ENCODE measurements at places on chromosomes 12 and 14.

GRCh38 chr12:76787689-76788088 lies 23.8 kb downstream of the ZDHHC17 start:
- no peak for DNase-seq

GRCh38 chr14:82488473-82488872 lies 954.8 kb upstream of the SEL1L start:
- no peak for DNase-seq

DNA sequence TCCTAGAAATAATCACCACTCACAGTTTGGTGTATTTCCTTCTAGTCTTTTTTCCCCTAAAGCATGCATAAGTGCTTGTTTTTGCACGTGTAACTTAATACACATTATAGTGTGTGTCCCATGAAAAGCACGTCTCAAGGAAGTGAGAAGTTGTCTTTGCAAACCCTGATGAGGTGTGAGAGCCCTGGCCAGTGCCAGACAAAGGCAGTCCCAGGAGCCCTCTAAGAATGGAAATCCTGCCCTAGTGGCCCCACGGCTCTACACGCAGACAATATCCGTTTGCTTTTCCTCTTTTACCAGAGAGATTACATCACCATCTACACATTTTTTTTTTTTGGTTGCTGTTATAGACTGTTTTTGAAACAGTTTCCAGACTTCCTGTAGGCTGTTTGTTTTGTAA lies 85.5 kb upstream of the FZD10 start:
- DNase-seq, result no peak

DNA sequence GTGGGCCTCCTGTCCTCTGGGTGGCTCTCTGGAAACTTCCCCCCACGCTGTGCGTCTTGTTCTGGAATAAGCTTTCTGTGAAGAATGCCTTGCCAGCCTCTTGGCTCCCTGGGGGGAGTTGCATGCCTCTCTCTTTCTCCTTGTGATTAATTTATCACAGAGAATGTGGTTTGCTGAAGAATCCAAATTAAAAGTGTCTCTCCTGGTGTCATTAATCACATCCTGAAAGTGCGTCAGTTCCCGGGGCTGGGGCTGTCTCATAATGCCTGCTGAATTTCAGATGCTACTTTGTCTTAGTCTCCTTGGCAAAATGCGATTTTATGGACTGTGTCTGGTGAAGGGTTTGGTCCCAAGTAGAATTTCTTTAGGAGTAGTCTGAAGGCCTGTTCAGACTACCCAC lies 787.7 kb upstream of the TMEM132C start:
- no peak for DNase-seq

- no peak for DNase-seq
These were observed 246.4 kb downstream of the CACNA1C start for GRCh38 chr12:2299206-2299605.

- no peak for DNase-seq
These were observed 240.0 kb upstream of the CPNE8 start for GRCh38 chr12:39145175-39145999.

- DNase-seq, result no peak
These were observed 14.2 kb downstream of the BLTP3B start for GRCh38 chr12:100128512-100128908.

GRCh38 chr12:31337952-31338351 lies 12.0 kb upstream of the SINHCAF start:
- DNase-seq, result no peak

DNA sequence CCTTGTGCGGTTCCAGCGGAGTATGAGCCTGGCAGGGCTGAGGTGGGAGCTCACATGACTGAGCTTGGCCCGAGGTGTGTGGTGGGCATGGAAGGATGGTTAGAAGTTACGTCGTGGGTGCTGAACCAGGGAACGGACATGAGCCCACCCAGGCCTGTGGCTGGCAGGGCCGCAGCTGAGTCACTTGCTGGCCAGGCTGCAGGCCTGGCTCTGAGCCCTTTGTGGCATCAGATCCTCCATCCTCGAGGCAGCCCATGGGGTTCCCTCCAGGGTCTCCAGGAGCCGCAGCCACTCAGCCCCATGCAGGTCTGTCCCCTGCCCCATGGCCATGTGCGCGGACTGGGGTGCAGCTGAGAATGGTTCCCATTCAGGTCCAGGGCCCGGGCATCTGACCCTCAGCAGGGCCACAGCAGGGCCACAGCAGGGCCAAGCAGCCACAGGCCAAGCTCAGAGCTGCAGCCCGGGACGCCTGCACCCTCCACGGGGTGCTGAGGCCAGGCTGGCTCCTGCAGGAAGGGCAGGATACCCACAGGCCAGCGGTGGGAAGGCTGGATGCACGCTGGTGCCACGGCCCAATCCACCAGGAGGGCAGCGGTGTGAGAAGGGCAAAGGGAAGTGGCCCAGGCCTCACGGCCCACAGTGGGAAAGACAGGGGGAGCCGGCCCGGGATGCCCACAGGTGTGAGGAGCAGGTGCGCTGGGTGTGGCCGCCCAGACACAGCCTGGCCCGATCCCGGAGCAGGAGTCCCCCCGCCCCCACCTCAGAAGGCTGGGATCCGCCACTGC lies 26.3 kb upstream of the ULK1 start:
- no peak for DNase-seq

DNA sequence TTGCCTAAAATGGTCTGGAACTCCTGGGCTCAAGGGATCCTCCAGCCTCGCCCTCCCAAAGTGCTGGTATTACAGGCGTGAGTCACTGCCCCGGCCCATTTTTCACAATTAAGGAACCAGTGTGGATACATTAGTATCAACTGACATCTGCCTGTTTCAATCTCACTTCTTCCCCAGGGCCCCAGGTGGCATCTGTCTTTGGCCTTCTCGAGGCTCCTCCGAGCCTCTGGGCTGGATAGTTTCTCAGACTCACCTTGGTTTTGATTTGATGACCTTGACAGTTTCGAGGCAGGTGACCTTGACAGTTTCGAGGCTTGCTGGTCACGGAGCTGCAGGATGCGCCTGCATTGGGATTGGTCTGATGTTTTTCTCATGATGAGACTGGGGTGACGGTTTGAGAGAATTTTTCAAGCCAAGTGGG lies 41.0 kb upstream of the NCOR2 start:
- no peak for DNase-seq

- DNase-seq, result no peak
These were observed 15.5 kb downstream of the BCL11B start for GRCh38 chr14:99256483-99256874.

- DNase-seq, result no peak
These were observed 4.7 kb downstream of the PSMC6 start for GRCh38 chr14:52711666-52712065.

DNA sequence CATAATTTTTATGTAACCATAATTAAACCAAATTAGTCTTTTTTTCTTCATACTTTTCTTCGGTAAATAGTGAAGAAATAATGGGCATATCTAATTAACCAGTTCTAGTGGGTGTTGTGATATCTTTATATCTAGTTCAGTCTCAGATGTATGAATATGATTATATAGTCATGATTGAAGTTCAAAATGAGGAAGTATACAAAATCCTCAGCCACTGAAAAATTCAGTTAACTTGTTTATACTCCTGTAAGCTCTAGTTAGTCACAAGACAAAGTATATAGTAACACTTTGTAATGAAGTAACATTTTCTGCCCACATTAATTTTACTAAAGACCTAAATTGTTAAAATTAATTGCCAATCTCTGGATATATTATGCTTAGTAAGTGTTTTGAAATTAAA lies 46.5 kb downstream of the CAND1 start:
- DNase-seq, result no peak

DNA sequence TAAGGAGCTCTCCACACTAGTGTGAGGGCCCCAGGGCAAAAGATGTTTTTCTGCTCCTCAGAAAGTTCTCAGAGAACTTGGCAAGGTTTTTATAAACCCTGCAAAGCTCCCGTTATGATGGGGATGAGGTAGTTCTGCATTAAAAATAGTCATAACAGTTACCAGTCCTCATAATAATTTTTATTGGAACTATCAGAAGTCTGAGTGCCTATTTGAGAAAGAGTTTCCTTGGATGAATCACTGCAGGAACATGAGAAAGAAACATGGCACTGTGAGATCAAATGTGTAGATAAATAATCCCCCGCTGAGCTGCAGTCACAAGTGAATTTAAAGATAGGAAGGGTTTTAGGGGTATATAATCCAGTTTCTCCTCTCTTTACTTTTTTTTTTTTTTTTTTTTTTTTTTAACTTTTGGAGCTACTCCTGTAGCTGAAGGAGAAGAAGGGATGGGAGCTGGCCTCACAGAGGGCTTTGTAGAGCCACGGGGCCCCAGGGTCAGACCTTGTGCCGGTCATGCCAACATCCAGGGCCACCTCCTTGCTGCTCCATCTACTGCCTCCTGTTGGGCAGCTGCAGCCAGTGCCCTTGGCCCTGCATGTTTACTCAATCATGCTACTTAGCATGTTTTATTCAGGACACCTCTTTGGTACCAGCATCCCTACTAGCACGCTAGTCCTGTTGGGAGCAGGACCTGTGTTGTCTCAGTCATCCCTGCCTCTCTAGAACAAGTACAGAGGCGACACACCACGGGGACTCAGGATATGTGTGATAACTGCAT lies 39.5 kb downstream of the EVL start:
- DNase-seq, result no peak

DNA sequence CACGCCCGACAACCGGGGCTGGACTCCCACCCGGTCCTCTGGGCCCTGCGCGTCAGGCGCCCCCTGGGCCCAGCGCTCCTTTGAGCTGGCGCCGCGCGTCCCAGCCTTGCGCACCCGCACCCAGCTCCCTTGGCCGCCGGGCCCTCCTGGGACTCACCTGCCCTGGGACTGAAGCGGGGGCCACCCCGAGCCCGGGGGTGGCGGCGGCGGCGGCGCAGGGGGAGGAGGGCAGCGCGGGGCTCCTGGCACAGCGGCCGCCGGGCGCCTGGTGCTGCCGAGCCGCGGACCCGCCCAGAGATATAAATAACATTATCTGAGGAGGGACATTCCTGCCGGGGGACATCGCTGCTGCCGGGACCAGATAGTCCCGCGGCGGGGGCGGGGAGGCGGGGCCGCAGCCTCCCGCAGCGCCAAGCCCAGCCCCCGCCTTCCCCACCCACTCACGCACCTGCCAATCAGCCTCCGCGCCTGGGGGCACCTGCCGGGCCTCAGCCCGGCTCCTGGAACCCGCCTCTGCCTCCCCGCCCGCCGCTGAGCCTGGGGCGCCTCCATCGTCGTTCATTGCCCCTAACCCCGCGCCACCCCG lies at the start of gene SPTB:
Gene SPTB (minus strand): TSS at position 273 of the 586 bp plus-strand sequence. CDS start 56,813 bp downstream, outside the sequence.
- DNase-seq, result peak; percentile 25

GRCh38 chr12:1936406-1937320 lies 18.2 kb upstream of the CACNA2D4 start:
- DNase-seq, result no peak

GRCh38 chr12:124849382-124849781 lies 14.3 kb downstream of the SCARB1 start:
- DNase-seq, result no peak

- no peak for DNase-seq
These were observed 26.2 kb downstream of the SUSD6 start for GRCh38 chr14:69637503-69638031.

DNA sequence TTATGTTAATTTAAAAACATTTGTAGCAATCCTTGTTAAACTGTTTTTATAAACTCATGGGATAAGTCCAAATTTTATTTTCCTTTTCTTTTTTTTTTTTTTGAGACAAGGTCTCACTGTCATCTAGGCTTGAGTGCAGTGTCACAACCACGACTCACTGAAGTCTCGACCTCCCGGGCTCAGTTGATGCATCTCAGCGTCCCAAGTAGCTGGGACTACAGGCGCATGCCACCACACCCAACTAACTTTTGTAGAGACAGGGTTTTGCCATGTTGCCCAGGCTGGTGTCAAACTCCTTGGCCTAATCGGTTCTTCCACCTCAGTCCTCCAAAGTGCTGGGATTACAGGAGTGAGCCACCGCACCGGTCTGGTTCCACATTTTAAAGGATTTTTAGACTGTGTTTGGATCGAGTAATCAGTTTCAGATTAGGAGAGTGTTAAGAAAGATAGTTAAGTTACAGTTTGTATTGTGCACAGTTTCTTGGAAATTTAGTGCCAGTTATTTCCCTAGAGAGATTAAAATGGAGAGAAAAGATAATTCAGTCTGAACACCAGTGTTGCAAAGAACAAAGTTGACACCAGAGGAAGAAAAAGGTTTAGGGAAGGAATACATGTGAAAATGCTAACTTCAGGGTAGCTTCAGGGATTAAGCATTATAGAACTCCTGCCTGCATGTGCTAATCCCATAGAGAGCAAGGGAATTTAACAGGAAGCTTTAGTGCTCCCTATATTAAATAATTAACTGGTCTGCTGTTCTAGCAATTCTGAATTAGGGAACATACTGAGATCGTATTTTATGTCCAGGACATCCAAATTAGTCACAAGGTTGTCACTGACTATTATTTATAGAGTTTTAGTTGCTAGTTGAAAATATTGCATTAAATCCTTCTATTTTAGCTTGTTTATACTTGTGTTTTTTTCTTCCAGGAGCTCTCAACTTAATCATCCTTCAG lies 10.1 kb downstream of the RAP1B start:
- DNase-seq, result no peak

DNA sequence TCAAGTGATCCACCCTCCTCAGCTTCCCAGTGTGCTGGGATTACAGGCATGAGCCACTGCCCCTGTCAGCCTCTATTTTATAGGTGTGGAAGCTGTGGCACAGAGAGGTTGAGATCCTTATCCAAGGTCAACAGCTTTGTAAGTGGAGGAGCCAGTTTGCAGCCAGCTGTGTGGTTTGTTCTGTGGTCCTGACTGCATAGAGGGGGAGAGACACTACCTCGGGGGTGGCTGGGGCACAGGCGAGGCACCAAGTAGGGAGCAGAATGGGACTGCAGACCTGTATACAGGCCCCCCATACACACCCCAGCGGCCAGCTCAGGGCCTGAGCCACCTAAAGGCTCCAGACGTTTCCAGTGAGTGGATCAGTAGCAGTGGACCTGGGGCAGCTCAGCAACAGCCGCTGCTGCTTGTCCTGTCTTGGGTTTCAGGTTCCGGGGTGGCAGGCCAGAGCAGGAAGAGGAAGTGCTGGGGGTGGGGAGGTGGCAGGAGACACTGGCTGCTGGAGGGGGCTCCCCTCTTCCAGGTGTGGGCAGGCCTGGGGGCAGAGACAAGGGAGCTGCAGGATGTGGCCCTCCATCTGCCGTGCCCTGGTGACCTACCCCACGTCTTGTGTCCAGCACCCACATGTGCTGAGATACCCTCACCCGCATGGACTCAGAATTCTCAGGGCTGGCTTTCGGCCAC lies 11.0 kb downstream of the ORAI1 start:
- DNase-seq, result peak; percentile 36

DNA sequence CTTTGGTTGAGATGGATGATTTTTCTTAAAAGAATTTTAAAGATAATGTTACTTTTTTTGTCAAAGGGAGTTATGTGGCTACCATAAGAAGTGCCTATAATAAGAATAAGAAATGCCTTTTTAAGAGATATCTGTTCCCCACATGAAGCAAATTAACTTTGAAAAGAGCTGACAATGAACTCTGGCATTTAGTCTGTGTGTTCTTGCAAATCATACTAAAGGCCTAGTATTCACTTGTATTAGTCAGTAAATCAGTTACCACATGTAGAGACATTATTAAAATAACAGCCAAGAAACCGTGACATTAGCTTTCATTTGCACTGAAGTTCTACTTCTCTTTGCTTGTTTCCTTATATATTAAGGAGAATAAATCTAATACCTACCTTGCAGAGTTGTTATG lies 296.3 kb downstream of the CCDC91 start:
- no peak for DNase-seq

- DNase-seq, result no peak
These were observed 10.6 kb downstream of the SIX4 start for GRCh38 chr14:60713513-60713912.

GRCh38 chr12:119082016-119082415 lies 96.7 kb upstream of the HSPB8 start:
- DNase-seq, result no peak

- DNase-seq, result no peak
These were observed 7.5 kb downstream of the EID3 start for GRCh38 chr12:104310751-104311633.

Data from activated naive CD4-positive, alpha-beta T cell (primary cell).